ENCODE measurements at places on chromosomes 4 and X. TPM values are rescaled to one million over a fixed set of nuclear protein-coding genes. Genes with fewer than 3 reads are reported as not detected.

Gene PPM1K
- total RNA-seq: 17.0 TPM

- DNase-seq: no peak
- no peaks in the 10 kb centered on the region for H3K27me3 ChIP-seq
- H3K27ac ChIP-seq: no peak overlapping the region
- peaks cover 49% of the 10 kb centered on the region for H3K36me3 ChIP-seq
- peaks cover 6% of the 10 kb centered on the region for H3K4me1 ChIP-seq
Observed at GRCh38 chr4:3184725-3185124, 64.2 kb upstream of the MSANTD1 start.

Gene CT83
- total RNA-seq: not detected

Gene TXK
- total RNA-seq: not detected

- H3K27me3 ChIP-seq: no peaks in the 10 kb centered on the region
- peak within 1 kb of the TSS; percentile 94 for H3K4me3 ChIP-seq
- peak within 1 kb of the TSS; percentile 99 for H3K27ac ChIP-seq
- DNase-seq: no peak
Observed at GRCh38 chrX:103356130-103356798, at the start of gene TCEAL9. TCEAL9 (plus strand) TSS chrX:103356506; CDS start chrX:103357685, 1,179 bp downstream.

Gene GAGE12E
- not detected for total RNA-seq

Gene DOCK11
- 13.7 TPM for total RNA-seq
